Tibial artery (tissue), 4 donors: ENCODE measurements at places on chromosomes 6 and 20.
A peak's percentile ranks its signal among the peaks of the same experiment; 100 is the strongest.

GRCh38 chr6:131976545-131977061, 25.4 kb upstream of the CCN2 start:
- DNase-seq = no peak

DNA sequence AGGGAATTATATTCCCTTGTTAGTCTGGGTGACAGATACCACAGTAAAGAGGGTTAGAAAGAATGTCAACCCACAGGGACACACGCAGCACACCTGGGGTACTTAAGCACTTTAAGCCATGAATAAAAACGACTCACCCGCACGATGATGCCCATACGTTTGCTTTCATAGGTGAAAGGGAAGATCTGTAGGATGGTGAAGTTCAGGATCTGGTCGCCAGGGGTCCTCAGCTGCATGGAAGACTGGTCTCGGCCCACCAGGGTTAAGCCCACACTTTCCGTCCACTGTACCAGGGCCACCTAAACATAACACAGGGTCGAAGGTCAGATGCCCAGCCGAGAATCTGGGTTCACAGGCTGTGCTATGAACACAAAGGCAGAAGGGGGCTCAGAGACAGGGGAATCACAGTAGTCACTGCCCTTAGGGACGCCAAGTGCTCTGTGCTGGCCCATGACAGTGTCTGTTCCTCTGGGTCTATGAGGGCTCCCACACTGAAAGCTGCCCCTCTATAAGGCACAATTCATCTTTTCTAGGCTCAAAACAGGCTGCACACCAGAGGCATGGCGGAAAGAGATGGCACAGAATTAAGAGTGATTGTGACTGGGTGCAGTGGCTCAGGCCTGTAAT, 96.8 kb upstream of the NFATC2 start:
- DNase-seq = peak; percentile 76

GRCh38 chr6:74891349-74891831, 314.5 kb downstream of the COL12A1 start:
- peak; percentile 46 for DNase-seq

- no peak for DNase-seq
Observed at GRCh38 chr20:18506744-18507143, 996 bp upstream of the SEC23B start.

DNA sequence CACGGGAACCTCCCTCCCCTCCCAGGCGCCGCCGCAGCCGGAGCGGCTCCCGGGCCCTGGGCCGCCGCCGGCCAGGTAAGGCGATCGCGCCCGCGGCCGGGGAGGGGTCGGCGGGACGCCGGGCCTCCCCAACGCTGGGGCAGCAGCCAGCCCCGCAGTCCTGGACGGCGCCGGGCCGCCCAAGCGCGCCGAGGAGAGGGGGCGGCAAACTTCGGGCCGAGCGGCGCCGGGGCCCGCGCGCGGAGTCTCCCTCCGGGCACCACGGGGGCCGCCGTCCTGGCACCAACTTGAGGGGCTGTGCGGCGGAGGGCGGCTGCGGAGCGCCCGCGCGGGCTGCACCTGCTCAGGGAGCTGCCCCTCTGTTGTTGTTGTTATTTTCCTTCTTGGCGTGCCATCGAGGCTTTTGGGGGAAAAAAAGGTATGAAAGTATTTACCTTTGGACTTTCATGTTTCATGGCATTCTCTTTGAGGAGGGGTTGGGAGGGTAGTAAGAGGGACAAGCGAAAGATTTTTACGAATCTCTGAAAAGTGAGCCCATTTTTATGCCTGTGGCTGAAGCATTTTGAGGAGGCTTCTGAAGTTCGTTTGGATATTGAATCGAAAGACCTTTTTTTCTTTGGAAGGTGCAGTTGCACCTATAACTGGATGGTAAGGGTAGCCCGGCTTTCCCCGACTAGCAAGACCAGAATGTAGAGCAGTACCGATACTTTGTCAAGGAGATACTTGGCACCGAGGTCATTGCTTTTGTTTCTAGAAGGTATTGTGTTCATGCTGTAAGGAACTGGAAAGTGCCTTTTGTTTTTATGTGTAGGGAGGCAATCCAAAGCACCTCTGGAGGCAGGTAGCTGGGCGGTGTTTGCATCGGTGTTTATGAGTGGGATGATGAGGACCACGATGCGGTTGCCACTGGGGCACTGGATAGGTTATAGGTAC, at the start of gene RNF182:
Gene RNF182 (plus strand): TSS at position 4 of the 933 bp plus-strand sequence. CDS start 52,168 bp downstream, outside the sequence.
- DNase-seq = no peak
